Omental fat pad (tissue), 4 donors: ENCODE measurements at places on chromosomes 5 and 9. TPM values are rescaled to one million over a fixed set of nuclear protein-coding genes. Genes with fewer than 3 reads are reported as not detected.

PCDHGA4 gene
- total RNA-seq = 2.6 TPM

GRCh38 chr5:102139029-102139428 lies 157.1 kb downstream of the SLCO4C1 start:
- DNase-seq = no peak

DNA sequence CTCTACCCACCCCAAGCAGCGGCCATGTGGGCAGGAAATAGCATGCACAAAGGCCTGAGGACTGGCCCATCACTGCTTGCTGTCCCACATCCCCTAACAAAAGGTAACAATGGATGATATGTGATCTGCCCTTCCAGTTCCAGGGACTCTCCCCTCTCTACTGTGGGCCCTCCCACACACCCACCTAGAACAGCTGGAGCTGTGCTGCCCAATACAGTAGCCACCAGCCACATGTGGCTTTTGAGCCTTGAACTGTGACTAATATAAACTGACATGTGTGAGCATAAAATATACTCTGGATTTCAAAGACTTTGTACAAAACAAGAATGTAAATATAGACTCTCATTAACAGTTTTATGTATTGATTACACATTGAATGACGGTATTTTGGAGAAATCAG lies 78.1 kb downstream of the C5orf15 start:
- DNase-seq = no peak

DNA sequence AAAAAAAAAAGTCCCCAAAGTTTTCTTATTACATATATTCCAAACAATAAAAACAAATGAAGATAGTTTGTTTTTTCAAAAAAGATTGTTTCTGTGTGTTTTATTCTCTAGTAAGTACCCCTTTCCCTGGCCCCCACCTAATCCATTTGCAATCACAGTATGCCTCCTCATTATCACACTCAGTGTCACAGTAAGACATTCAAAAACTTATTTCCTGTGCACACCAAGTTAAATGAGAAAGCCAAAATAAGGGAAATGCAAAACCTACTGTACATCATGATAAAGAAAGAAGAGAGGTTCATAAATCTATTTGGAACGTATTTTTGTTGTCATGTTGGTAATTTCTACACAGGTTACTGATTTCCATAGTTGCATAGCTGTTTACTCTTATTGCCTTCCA lies 62.3 kb downstream of the ST8SIA4 start:
- DNase-seq = no peak

ANKRD18B gene
- not detected for total RNA-seq

DNA sequence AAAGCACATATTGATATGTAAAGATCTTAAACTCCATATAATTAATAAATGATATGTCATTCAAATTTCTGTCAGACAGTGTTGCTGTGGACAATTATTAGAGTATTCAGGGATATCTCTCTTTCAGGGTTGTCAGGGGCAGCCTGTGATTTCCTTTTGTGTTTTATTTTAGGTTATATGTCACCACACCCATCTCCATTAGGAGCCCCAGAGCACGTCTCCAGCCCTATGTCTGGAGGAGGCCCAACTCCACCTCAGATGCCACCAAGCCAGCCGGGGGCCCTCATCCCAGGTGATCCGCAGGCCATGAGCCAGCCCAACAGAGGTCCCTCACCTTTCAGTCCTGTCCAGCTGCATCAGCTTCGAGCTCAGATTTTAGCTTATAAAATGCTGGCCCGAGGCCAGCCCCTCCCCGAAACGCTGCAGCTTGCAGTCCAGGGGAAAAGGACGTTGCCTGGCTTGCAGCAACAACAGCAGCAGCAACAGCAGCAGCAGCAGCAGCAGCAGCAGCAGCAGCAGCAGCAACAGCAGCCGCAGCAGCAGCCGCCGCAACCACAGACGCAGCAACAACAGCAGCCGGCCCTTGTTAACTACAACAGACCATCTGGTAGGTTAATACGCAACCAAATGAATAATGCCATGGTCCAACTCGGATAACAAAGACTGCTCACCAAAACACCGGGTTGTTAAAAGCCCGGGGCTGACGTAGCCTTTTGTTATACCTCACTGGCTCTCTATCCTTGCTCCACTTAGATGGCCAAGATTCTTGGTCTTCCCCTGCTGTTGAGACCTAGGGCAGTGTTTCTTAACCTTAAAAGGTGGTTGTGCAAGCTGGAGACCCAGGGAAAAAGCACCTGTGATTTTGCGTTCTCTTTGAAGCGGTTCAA lies 24.4 kb downstream of the SMARCA2 start:
- DNase-seq = no peak

DNA sequence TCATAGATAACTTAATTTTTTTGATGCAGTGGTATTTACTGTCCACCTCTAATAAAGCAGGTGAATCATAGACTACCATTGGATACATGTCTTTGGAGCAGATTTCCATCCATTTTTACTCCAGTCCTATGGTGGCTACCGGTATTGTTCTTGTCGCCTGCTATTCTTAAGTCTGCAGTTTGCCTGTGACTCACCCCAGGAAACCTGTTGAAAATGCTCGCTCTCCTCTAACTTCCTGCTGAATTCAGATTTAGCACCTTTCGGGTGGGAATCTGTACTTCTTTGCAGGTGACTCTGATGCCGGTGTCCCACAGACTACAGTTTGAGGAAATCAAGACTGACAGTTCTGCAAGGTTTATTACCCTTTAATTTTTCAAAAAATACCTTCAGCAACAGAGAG lies 58.8 kb upstream of the DHFR start:
- DNase-seq = no peak

- DNase-seq = no peak
These were observed 285.7 kb downstream of the CHSY3 start for GRCh38 chr5:130189961-130190360.

GRCh38 chr9:131407717-131408195 lies 13.9 kb downstream of the PRRC2B start:
- no peak for DNase-seq

EXD3 gene
- total RNA-seq = 18.3 TPM

DNA sequence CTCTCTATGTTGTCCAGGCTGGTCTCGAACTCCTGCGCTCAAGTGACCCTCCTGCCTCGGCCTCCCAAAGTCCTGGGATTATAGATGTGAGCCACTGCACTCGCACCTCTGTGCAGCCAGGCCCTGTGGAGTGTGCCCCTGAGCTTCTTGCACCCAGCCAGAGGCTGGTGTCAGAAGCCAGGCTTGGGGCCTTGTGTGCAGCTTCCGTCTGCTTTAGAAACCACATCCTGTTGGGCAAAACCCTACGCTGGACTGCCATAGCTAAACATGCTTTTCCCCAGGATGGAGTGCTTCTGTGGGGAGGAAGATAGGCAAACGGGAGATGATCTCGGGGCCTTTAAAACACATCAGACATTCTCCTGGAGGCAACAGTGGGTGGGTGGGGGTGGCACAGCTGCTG lies 40.1 kb downstream of the PRRT1B start:
- DNase-seq = no peak

GRCh38 chr9:136852664-136853595 lies 784 bp downstream of the MAMDC4 start:
- no peak for DNase-seq

DNA sequence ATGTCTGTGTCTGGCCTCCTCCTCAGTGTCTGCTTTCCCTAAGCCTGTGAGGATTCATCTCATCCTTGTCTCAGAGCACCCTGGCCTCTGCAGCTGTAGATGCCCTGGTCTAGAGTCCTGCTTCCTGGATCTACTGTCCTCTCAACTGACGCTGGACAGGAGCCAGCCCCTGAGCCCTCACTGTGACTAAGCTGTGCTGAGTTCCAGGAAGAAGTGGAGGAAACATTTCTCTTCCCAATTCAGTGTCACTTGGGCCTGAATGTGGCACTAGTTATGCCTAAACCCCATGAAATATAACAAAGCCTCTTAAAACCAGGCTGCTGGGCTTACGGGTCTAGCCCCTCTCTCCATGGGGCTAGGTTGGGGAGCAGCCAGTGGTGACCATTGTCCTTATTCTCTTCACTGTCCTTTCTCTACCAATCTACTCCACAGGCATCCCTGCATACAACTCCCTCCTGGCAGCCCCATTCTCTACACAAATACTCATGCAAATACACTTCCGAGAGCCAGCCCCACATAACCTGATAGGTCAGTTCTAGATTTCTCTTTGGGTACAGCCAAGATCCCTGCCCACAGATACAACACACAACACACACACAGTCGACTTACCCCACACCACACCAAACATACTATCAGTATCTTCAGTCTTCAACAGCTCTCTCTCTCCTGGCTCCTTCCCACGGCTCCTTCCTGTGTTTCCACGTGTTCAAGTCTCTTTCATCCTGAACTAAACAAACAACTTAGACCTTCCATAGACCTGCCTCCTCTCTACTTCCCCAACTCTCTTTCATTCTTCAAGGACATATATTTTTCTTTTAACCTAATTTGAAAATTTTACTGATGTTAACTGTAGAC lies 220.8 kb downstream of the SNX18 start:
- no peak for DNase-seq

GRCh38 chr5:100647461-100648230 lies 112.5 kb downstream of the FAM174A start:
- DNase-seq = peak; percentile 32

GBGT1 gene
- 27.9 TPM for total RNA-seq

GRCh38 chr9:123978981-123979380 lies 32.6 kb upstream of the LHX2 start:
- no peak for DNase-seq

SPATA31D4 gene
- not detected for total RNA-seq

KCNIP1 gene
- not detected for total RNA-seq

SGCD gene
- 1.1 TPM for total RNA-seq

DNA sequence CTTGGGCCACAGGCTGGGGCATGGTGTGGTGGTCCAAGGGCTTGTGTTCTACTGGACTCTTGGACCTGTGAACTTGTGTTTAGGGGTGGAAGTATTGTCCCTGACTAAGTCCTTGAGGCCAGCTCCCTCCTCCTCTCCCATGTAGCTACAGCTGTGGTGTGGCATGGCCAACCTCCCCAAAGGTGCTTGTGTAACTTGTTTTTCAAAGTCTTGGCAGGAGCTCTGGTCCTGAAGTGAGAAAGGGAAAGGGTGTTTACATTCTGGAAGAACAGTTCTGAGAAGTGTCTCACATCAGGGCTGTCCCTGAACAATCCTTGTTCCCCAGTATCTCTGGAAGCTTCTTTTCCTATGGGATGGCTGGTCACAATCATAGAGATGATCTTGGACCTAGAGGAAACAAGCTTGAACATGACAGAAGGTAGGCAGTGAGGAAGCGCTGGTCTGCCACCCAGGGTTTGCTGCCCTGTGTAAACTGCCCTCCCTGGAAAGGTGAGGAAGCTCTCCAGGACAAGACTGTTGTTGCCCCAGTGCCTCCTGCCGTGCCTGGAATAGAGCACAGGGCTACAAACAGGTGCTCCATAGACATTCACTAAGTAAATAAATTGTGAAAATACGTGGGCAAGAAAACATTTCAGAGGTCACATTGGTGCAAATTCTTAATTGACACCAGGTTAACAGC lies 64.6 kb upstream of the KLF9 start:
- no peak for DNase-seq

DNA sequence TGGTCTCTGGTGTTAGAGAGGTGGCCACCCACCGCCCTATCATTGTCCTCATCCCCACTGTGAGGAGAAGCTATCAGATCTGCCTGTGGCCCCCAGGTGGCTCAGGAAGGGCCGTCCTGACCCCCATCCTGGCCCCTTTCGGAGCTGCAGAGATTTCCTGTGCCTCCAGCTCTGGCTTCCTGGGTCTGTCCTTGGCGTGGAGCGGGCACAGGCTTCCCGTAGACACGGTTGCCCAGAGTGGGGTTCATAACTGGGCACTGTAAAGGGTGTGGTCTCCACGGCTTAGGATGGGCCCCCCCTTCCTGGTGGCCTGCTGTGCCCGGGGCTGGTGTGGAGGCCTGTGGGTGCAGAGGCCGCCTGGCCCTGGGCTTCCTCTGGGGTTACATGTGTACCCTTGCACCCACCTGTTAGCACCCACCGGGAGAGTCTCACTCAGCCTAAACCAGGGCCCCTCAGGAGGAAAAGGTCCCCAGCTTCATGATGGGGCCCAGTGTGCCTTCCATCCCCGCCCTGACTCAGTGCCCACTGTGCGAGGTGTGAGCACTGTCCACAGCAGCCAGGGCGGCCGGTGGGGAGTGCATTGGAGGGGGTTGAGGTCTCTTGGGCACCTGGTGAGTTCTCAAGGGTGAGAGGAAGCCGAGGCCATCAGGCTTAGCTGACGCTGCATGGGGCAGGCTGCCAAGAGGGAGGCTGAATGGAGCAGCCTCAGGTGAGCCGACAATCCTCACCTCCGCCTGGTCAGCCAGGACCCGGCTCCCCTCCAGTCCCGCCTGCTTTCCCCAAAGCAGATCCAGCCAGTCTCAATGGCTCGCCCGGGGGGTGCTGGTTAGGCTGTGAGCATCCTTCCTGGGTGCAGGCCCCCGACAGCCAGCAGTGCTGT lies 15.3 kb upstream of the AJM1 start:
- no peak for DNase-seq

DNA sequence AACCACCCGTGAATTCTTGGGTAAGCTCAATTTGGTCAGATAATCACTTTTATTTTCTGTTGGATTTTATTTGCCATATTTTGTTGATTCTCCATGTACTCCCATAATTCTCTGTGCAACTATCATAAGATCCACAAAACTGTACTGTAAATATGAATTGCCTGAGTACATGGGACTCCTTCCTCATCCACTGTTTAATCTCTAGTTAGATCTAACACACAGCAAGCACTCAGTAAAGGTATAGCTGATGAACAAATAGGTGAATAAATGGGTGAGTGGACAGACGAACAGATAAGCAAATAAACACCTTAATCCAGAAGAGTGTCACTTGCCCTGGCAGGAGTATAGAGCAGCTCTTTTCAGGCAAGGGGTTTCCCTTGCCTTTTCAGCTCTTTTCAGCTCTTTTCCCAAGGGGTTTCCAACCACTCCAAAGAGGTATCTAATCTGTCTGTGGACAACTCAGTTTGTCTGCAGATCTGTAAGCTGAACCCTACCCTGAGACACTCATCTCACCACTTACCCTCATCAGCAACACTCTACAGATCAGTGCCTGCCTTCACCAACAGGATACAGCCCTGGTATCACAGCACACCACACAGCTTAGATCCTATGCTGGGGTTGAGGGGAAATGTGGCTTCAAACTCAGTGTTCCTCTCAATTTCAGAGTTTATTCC lies 51.2 kb downstream of the SIL1 start:
- no peak for DNase-seq

- DNase-seq = no peak
These were observed 42.3 kb downstream of the MARCHF3 start for GRCh38 chr5:126988021-126988569.

DNA sequence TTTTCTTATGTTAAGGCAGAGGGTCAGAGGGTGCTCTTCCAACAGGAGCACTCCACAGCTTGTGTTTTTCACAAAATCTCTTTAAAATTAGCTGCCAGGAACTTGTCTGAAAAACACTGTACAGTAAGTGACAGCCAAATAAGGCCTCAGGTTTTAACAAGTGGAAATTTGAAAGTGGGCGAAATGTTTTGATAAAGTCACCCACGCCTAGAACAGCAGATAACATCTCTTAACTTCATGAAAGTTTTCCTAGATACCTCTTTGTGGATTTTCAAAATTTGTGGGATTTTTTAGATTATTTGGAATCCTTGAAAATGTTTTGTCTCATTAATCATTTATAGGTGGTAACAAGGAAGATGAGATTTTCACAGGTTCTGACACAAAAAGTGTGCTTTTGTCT lies 121.3 kb downstream of the PDE4D start:
- DNase-seq = no peak

IL13 gene
- not detected for total RNA-seq
